ENCODE measurements at places on chromosomes 2 and 18. TPM values are rescaled to one million over a fixed set of nuclear protein-coding genes. Genes with fewer than 3 reads are reported as not detected.
A peak's percentile ranks its signal among the peaks of the same experiment; 100 is the strongest.

GRCh38 chr18:11998193-11998592 lies 16.9 kb downstream of the IMPA2 start:
- peak; percentile 87 for DNase-seq
- peak overlapping the region; percentile 69 for H3K27ac ChIP-seq
- H3K36me3 ChIP-seq = peaks cover 12% of the 10 kb centered on the region
- no peaks in the 10 kb centered on the region for H3K27me3 ChIP-seq
- no peak overlapping the region for H3K4me3 ChIP-seq

- H3K36me3 ChIP-seq = peaks cover 35% of the 10 kb centered on the region
- H3K4me3 ChIP-seq = no peak overlapping the region
- H3K27ac ChIP-seq = no peak overlapping the region
- DNase-seq = no peak
- no peaks in the 10 kb centered on the region for H3K4me1 ChIP-seq
Observed at GRCh38 chr2:157769856-157770255, 106.3 kb downstream of the ACVR1 start.

GRCh38 chr2:228329282-228329681 lies 147.8 kb upstream of the SPHKAP start:
- H3K4me3 ChIP-seq = no peak overlapping the region
- H3K4me1 ChIP-seq = peaks cover 2% of the 10 kb centered on the region
- peak; percentile 47 for DNase-seq
- H3K27ac ChIP-seq = peak overlapping the region; percentile 53

DNA sequence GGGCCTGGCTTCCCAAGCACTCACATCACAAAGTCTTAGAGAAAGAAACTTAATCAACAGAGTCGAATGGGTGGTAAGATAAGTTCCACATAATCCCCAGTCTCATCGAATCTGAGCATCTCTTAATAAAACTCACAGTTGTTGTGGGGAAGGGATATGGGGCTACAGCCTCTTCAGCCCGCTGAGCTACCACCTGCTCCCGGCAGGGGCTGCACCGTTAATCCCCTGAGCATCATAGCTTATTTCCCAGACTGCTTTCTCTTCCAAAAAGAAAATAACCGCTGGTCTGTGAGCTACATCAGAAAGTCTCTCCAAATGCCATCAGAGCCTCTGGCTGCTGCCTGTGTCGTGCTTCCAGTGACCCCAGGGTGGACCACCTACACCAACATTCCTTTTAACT lies 139.4 kb upstream of the CELF4 start:
- H3K36me3 ChIP-seq = no peaks in the 10 kb centered on the region
- no peak overlapping the region for H3K27ac ChIP-seq
- DNase-seq = no peak
- H3K4me1 ChIP-seq = no peaks in the 10 kb centered on the region
- no peaks in the 10 kb centered on the region for H3K27me3 ChIP-seq

GRCh38 chr2:214382229-214382628 lies 28.6 kb upstream of the VWC2L start:
- DNase-seq = no peak
- no peak overlapping the region for H3K4me3 ChIP-seq

- H3K27ac ChIP-seq = peak overlapping the region; percentile 78
- peaks cover 8% of the 10 kb centered on the region for H3K27me3 ChIP-seq
- peak; percentile 94 for DNase-seq
- no peaks in the 10 kb centered on the region for H3K36me3 ChIP-seq
- peaks cover 45% of the 10 kb centered on the region for H3K4me1 ChIP-seq
Observed at GRCh38 chr2:236972491-236973342, 113.0 kb upstream of the COPS8 start.

- peaks cover 26% of the 10 kb centered on the region for H3K36me3 ChIP-seq
Observed at GRCh38 chr18:76932026-76932819, 109.9 kb downstream of the ZNF236 start.

Gene DNAH6
- polyA plus RNA-seq = 0.07 TPM

Data from muscle of leg (tissue), 16 donors.